Stimulated activated memory B cell treated with anti-CD40 and anti-IgM and Interleukin-4, amounts not matched to agents 10 μg/mL and 1 μg/mL and 100 μg/mL, for 72 hours (primary cell): ENCODE measurements at places on chromosomes 1 and 21.

DNA sequence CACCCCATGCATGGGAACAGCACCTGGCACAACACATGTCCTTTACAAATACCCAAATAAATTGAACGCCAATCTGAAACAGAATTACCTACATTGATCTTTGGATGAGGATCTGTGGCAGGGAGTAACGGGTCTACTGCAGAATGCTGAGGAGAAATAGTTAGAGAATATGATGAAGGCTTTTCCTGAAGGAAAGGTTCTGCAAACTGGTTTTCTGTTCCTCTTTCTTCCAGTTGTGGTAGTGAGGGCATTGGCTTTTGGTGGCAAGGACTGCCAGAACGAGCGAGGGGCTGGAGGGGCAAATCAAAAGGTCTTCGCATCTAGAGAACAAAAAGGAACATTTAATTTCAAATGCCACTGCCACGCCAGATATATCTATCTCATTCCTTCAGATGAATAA lies 19.8 kb downstream of the CEP104 start:
- ATAC-seq, result no peak

DNA sequence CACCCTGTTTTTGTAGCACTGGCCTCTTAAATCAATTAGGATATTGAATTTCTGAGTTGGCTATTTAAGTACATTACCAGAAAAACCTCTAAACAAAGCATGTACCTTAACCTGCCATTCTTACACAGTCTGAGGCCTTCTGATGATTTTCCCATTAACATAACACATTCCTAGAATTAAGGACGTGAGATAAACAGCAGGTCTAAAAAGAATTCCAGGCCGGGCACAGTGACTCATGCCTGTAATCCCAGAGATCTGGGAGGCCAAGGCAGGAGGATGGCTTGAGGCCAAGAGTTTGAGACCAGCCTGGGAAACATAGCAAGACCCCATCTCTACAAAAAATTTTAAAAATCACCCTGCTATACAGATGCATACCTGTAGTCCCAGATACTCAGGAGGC lies 18.0 kb upstream of the LRRC8D start:
- no peak for ATAC-seq

GRCh38 chr1:233620065-233620464 lies 6.2 kb downstream of the KCNK1 start:
- no peak for ATAC-seq

DNA sequence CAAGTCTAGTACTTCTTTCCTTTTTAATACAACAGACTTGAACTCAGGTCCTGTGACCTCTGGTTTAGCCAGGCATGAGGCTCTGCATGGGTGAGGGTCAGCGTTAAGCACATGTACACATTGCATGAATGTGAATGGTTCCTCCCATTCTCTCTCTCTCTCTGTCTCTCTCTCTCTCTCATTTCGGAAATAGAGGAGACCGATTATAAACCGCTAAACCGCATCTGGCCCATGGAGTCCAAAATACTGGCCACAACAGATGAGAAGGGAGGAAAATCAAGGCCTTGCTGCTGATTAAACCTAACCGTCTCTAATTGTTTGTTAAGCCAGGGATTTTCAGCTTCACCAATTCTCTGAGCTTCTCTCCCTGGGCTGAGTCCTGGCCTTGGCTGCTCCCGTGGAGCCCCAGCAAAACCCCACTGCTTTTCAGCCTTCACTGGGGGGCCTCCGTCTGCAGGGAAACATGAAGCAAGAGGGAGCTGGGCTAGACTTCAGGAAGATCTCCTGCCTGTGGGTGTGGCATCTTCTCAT lies 6.6 kb downstream of the RSPO1 start:
- no peak for ATAC-seq

DNA sequence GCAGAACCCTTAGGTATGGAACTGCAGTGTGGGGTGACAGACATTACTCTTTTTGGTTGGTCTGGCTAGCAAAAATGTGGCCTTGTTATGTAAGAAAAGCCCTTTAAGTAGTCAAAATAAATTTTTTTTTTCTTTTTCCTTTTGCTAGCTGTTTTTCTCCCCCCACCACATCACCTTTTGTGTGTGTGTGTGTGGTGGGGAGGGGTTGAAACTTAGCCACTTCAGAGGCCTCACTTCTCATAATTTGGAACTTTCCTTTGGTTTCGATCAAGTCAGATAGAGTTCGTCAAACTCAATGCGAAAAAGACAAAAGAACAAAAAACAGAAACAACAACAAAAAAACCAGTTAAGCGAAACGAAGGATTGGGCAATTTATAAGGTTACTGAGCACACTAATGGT lies 1.9 kb upstream of the PRMT2 start:
- no peak for ATAC-seq

DNA sequence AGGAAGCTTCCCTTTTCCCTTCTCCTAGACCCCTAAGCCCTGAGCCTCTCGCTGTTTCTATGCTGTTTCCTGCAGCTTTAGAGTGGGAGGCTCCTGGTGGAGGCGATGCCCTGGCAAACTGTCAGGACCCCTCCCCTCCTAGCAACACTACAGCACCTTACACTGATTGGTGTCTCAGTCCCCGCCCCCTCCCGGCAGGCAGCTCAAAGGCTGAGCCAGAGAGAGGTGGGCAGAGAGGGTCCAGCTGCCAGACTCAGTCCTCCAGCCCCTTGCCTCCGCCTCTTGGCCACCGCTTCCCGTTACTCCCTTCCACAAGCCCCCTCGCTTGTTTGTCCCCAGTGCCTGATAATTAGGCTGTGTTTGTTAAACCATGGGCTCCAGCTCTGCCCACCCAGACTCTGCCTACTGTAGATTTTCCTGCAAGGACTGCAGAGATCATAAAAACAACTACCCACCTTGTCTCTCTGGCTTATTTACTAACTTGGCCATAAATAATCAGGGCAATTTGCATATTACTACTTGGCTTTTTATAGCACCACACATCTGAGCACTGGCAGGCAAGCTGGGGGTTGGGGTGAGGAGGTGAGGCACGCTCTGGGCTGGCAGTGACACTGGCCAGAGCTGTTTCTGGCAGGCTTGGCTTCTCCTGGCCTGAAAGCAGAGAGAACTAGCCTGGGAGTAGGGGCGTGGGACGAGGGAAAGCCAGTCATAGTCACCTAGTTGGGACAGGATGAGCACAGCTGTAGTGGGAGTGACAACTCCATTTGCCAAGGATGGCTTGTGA lies 107.5 kb downstream of the CSMD2 start:
- no peak for ATAC-seq

GRCh38 chr1:219639876-219640577 lies 27.1 kb upstream of the ZC3H11B start:
- ATAC-seq, result no peak

- ATAC-seq, result no peak
Measured at GRCh38 chr1:154199563-154199879, 6.6 kb downstream of the CFAP141 start.

GRCh38 chr1:119390526-119390925 lies 21.9 kb downstream of the HAO2 start:
- no peak for ATAC-seq

GRCh38 chr1:54400329-54400728 lies 5.9 kb downstream of the SSBP3 start:
- no peak for ATAC-seq

- ATAC-seq, result no peak
Measured at GRCh38 chr1:7255303-7256058, 470.2 kb downstream of the CAMTA1 start.
